Right lung (tissue), 10 donors: ENCODE measurements at places on chromosomes 2 and 18.

DNA sequence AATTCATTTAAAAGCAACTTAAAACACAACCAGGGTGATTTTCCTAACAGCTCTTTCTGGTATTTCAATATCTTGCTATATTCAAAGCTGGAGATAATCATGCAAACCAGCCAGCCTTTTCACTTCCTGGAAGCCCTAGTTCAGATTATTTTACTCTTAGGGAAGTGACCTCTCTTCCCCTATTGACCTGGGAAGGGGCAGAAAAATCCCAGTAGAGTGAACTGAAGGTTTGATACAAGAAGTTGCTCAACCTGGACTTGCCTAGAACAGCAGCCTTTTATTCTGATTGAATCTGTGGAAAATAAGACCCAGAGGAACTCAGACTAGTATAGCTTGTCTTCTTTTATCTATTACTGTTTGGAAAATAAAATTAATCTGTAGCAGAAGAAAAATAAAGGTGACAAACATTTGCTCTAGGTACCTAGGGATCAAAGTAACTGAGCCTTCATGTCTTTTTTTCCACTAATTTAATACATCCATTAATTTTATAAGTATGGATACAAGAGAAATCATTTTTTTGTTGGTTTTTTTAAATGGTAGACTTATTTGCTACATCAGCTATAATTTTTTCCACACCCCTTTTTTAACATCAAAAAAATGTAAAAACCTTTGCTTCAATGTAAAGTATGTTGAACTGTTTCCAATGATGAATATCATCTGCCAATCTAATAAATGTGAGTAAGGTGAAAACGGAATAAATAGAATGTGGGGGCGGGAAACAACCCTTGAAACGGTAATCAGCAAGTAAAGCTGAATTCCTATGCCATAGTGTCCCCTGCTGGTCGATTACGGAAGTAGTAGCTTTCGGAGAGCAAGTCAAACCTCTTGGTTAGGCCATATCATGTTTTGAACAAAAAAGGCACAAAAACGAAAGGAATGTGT is 629.9 kb downstream of the NRXN1 start:
- DNase-seq: peak; percentile 9

DNA sequence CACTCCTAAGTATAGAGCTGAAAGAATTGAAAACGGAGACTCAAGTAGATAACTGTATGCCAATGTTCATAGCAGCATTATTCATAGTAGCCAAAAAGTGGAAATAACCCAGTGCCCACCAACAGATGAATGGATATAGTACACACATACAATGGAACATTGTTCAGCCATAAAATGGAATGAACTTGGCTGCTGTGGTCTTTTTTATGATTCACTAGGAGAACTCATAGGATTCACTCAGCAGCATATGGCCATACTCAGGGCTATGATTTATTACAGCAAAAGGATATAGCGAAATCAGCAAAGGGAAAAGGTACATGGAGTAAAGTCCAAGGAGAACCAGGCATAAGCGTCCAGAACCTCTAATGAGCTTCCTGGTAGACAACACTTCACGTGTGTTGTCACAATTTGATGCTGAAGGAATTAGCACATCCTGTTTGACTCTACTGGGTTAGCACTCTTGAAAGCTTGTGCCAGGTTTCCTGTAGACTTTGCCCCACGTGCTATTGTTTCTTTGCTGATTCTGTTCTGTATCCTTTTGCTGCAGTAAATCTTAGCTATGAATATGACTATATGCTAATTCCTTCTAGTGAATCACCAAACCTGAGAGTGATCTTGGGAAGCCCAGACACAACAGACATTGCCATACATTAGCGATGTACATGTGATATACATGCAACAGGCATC is 15.7 kb downstream of the SPC25 start:
- DNase-seq: no peak

DNA sequence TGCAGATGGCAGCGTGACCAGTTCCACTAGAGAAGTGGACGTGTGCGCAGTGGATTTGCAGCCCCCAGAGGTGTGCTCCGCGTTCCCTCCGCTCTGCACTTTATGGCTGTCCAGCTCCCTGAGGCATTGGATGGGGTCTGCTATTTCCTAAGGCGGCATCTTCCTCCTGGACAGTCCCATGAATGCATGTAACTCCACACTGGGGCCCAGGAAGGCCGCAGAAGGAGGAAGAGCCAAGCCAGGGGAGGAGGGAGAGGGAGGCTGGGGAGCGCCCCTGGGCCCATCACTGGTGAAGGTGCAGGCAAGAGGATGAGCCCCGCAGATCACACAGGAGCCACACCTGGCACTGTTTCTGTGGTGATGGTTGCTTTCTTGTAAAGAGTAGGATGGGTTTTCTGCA is 99.1 kb downstream of the PTGR3 start:
- no peak for DNase-seq

- DNase-seq: no peak
Measured at GRCh38 chr2:31168291-31168690, 30.1 kb upstream of the GALNT14 start.

GRCh38 chr2:168139852-168140251 is 107.5 kb downstream of the STK39 start:
- DNase-seq: no peak

DNA sequence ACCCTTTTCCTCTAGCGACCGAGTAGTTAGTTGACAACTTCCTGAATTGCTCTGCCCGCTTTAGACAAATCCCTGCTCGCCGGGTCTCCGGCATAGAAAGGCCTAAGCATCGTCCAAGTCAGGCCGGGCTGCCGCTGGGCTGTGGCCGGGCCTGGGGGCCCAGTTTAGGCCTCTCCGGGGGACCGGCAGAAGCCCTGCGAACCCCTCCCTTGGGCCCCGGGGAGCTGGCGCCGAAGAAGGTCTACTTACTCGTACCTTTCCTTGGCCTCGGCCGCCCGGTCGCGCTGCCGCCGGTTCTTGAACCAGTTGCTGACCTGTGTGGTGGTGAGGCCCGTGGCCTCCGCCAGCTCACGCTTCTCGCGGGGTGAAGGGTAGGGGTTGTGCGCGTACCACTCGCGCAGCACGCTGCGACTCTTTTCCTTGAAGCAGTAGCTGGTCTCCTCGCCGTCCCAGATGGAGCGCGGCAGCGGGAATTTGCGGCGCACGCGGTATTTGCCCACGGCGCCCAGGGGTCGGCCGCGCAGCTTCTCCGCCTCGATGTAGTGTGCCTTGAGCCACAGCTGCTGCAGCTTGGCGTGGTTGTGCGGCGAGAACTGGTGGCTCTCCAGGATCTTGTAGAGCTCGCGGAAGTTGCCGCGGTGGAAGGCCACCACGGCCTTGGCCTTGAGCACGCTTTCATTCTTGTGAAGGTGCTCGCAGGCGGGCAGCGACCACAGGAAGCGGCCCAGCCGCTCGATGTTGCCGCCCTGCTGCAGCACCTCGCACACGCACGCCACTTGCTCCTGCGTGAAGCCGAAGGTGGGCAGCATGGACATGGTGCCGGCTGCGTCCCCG is 739 bp downstream of the SIX2 start:
- no peak for DNase-seq

DNA sequence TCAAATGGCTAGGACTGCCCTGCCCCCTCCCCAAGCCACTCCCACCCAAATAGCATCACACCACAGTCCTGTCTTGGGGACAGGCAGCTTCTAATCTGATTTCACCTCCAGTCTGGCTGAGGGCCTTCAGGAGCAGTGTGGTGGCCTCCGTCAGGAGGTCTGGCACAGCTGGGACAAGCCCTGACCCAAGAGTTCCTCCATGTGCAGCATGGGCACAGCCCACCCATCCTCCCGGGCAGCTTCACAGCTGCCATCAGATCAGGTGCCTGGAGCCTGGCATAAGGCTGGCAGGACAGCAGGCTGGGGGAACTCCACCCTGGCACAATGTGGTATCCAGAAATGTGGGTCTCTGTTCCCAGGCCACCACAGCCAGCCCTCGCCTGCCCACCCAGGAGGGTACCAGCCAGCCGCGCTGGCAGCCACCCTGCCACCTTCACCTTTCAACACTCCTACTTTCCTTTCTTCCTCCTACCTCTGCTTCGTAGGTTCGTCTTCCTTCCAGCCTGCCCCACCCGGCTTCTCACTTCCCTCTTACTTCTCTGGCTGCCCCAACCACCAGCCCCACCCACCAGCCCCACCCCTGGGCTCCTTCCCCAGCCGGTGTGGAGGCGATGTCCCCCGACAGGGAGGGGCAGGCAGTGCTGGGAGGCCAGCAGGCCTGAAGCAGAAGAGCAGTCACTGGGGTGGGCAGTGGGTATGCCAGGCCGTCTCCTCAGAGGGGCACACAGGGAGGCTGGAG is at the start of gene CAPG:
Gene CAPG, minus strand, starts transcription at position 522 of the 739 bp plus-strand sequence. CDS start 8,221 bp downstream, outside the sequence.
- DNase-seq: no peak

DNA sequence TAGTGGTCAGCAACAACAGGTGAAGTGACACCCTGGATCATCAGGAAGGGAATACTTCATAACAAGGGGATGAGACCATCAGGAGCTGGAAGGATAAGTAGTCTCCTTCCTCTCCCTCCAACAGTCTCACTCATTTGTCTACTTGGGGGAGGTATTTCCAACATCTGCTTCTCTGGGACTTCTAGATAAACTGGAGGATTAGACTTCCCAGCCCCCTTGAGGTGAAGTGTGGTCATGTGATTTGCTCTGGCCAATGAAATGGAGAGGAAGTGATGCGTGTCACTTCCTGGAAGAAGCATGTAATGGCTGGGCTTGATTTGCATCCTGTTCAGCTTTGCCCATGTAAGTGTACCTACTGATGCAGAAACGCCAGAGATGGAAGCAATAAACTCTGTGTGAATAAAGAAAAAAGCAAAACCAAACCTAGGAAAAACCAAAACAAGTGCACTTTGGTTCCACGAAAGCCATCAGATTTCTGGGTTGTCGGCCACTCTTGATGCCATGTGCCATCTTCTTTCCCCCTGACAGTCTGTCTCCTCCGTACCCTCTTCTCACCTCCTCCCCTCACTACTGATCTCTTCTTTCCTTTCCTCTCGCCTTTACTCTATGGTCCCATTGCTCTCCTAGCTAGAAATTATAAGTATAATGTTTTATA is 76.1 kb upstream of the DNMT3A start:
- DNase-seq: no peak

- DNase-seq: no peak
Measured at GRCh38 chr2:42010743-42011298, 37.0 kb upstream of the PKDCC start.

DNA sequence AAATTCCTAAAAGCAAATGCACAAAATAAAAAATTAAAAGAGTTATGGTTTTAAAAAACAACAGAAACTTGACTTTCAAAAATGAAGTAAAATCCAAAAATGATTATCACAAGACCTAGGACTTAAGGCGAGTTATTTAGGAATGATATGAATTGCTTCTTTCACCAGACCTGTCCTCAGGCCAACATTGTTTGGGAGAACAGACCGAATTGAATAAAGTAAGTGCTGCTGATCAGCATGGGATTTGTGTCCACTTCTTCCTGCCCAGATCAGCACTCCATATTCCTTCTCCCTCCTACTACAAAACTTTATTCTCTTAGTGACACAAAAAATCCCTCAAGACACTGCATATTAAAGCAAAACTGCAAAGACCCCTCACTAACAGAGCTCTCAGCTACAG is 39.1 kb downstream of the WDFY1 start:
- no peak for DNase-seq

GRCh38 chr2:134232868-134233727 is 20.8 kb upstream of the MGAT5 start:
- DNase-seq: no peak

GRCh38 chr2:39335930-39336329 is 92.2 kb upstream of the CDKL4 start:
- no peak for DNase-seq

- DNase-seq: no peak
Measured at GRCh38 chr2:106963156-106963555, 77.2 kb upstream of the ST6GAL2 start.

- DNase-seq: no peak
Measured at GRCh38 chr2:138516030-138516704, 14.6 kb downstream of the SPOPL start.

- DNase-seq: no peak
Measured at GRCh38 chr2:99338029-99338585, 918 bp downstream of the EIF5B start.

GRCh38 chr2:70638561-70638960 is 84.9 kb upstream of the TGFA start:
- no peak for DNase-seq

- no peak for DNase-seq
Measured at GRCh38 chr2:98730053-98730706, 752 bp downstream of the MGAT4A start.

DNA sequence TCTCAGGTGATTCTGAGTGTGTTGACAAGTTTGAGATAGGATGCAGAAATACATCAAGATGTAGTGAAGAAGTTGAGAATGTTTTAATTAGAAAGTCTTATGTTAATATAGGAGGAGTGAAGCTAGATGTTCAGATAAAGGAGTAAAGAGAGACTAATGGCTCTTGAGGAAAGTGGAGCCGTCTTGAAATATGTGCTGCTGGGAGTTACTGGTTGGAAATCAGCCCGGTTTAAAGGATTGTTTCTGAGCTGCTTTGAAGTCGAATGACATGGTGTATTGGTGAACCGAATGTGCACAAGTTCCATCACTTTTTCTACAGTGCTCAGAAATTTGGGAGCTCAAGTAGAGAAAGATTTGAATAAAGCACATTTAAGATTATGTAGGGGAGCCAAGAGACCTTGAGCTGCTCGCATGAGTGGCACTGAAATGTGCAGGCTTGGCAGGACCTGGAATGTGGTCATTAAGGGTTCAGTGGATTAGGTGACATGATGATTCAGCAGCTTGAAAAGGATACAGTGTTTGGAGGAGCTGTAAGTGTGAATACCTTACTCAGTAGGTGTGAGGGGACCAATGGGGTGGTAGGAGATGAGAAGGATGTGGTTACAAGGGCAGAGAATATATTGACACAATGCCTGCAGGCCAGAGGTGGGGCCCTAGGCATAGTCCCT is 68.6 kb downstream of the CAB39 start:
- no peak for DNase-seq

DNA sequence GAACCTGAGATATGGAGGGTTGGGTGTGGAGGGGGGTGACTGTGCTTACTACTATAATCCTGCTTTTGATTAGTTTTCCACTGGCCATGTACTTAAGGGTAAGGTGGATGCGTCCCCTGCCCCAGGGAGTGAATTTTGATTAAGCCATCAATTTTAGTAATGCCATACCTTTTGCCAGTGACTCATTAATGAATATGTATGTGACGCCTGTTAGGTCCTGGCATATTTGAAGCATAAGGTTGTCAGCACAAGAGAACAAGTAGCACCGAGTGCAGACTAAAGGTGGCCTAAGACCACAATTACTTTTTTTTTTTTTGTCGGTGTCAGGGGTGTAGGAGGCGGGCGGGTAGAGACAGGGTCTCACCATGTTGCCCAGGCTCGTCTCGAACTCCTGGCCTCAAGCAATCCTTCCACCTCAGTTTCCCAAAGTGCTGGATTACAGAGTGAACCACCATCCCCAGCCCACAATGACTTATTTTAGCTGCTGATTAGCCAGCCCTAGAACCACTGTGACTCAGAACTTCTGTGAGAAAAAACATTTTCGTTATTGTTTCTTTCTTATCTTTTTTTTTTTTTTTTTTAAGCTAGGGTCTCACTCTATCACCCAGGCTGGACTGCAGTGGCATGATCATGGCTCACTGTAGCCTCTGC is 7.0 kb downstream of the TANC1 start:
- no peak for DNase-seq

- no peak for DNase-seq
Measured at GRCh38 chr2:175154661-175155082, 13.3 kb downstream of the ATF2 start.

- DNase-seq: no peak
Measured at GRCh38 chr2:157414050-157414449, 29.8 kb downstream of the CYTIP start.

- DNase-seq: no peak
Measured at GRCh38 chr2:175755656-175756386, 246.2 kb downstream of the LNPK start.

- no peak for DNase-seq
Measured at GRCh38 chr2:211994806-211995205, 543.8 kb downstream of the ERBB4 start.

GRCh38 chr2:169141713-169142352 is 72.5 kb downstream of the DHRS9 start:
- DNase-seq: no peak
